ENCODE measurements at places on chromosomes 4 and X.

DNA sequence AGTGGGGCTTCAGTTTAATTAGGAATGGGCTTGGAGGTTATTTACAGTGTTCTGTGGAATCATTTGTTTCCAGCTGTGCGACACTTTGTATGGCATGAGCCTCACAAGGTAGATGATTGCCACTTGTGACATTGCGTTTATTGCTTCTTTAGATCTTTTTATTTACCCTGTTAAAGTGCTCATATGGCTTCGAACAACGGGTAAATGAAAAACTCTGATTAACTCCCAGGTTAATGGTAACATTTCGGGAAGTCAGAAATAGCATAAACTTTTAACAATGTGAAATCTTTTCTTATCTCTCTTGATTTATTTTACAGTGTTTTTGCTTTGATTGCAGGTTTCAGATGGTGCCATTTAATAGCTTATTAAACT lies 494.3 kb downstream of the IDS start:
- no peak for DNase-seq

DNA sequence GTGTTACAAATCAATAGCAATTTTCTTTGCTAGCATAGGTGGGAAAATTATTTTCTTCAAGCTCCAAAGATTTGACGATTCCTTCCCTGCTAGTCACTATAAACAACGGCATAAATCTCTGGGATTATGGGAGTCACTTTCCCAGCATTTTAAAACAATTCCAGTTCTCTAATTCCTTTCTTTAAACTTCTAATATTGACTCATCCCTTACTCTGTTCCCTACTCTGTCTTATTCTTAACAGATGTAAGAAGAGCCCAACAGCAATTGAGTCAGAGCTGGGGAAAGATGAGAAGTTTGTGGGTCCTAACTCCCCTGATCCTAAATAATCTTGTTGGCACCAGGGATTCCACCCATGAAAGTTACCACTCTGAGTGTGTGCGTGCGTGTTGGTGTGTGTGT lies 47.4 kb upstream of the IL21 start:
- DNase-seq = no peak

DNA sequence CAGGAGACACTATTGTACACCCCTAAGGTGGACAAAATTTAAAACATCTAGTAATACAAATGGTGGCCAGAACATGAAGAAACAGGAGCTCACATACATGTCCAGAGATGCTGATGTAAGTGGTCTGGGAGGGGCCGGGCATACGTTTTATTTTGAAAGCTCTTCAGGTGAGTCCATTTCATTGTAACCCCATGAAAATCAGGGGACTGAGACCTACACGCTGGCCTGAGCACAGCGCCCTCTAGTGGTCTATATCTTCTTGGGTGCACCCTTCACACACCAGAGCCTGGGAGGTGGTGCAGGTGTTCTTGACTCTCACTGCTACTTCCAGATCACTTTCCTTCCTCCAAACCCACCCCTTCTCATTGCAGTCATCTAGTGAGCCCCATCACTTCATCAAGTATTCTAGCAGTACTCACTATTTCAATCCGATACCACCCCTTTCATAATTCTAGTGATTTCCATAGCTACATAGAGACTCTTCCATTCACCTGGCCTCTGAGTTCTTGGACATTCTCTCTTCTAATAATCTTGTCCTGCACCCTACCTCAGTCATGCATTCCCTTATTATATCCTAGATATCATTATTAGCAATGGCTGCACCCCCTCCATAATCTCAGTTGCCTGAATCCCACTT lies 4.3 kb upstream of the TLR6 start:
- peak; percentile 66 for DNase-seq

- no peak for DNase-seq
Observed at GRCh38 chr4:157372567-157372966, 152.0 kb downstream of the GRIA2 start.

DNA sequence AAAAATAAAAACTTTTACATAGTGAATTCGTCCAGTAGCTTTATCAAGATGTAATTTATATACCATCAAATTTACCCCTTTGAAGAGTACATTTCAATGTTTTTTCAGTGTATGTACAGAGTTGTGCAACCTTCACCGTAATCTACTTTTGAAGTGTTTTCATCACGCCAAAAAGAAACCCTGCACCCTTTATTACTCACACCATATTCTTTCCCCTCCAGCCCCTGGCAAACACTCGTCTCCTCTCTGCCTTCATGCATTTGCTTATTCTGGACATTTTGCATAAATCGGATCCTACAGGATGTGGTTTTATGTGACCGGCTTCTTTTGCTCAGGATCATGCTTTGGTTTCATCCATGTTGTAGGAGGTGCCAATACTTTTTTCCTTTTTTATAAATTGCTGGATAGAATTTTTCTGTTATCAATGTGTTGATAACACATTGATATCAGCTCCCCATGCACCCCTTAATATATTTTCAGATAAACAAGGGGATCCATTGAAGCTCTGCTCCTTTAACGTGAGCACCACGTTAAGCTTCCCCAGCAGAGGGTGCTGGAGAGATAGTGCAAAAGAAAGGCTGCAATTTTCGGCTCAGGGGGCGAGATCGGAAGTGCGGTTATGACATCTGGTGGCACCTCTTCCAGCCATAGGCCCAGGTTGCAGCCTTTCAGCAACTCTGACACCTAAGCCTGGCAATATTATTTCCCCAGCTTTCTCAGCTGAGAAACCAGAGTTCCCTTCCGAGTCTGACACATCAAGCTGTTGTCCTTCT lies 100.1 kb upstream of the VCX3B start:
- no peak for DNase-seq

GRCh38 chr4:144374065-144374464 lies 233.5 kb upstream of the GYPA start:
- no peak for DNase-seq

DNA sequence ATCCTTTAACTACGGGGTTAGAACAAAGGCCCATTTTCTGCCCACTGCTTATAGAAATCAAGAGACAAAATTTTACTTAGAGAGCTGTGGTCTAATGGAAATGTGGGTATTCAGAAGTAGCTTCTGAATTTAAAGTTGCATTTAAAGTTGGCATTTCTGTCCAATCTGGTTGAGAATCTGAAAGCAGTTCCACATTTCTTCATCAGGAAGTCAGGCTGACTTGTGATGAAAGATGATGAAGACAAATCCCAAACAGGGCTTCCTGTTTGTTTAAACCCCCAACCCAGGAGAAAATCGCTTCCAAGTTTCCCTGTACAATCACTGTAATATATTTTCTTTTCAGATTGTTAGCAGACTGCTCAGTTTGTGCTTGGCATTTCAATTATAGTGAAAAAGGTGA lies 345.3 kb downstream of the SPRY1 start:
- no peak for DNase-seq

DNA sequence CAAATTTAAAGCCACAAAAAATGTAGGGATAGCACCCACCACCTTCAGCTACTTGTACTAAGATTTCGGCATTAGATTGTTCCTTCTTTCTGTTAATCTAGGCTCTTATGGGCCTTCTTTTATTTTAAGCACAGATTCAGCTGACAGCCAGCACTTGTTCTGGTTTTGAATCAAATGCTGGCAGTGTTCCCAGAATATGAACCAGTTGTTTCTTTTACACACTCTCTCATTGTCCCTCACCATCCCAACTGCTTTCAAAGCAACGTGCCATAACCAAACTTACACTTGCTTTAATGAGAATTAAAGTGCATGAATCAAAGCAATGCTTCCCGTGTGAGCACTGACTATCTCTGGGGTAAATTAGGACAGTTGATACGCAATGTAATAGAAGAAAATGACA lies 744.5 kb upstream of the FAM241A start:
- DNase-seq = no peak

GRCh38 chr4:24895461-24895860 lies 17.4 kb downstream of the CCDC149 start:
- no peak for DNase-seq

- peak; percentile 3 for DNase-seq
Observed at GRCh38 chrX:54494989-54495813, 833 bp downstream of the FGD1 start.

DNA sequence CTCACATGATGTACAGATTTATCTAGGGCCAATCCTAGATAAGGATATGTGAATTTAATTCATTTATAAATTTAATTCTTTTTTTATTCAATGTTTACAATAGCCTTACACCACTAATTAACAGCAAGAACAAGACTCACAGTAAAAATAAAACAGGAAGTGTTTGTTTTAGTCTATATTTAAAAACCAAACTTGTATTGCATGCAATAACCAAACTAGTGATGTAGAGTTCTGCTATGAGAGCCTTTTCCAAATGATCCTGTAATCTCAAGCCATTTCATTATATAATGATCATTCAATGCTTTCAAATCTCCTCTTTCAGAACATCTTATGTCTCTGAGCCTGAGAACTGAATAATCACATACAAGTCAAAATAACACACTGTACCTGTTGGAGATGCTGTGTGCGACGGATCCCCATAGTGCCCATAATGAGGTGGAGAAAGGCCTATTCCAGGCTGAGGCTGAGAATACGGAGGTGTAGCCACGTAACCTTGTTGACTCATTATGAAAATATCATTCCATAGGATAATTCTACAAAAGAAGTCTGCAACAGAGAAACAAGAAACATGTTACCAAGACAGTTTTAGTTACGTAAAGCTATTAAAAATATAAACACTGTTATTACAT lies 2.6 kb downstream of the SEC24D start:
- no peak for DNase-seq

- DNase-seq = no peak
Observed at GRCh38 chrX:72495046-72495445, 77.6 kb downstream of the HDAC8 start.

DNA sequence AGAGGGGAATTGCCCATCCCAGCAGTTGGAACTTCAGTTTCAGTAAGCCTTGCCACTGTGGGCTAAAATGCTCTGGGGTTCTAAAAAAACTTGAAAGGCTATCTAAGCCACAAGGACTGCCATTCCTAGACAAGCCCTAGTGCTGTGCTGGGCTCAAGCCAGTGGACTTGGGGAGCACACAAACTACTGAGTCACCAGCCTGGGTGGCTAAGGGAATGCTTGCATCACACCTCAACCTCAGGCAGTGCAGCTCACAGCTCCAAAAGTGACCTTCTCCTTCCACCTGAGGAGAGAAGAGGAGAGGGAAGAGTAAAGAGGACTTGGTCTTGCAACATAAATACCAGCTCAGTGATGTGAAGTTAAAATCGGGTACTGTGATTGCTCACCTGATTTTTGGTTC lies 116.7 kb upstream of the GLRA2 start:
- DNase-seq = no peak

GRCh38 chrX:121598356-121598755 lies 550.9 kb downstream of the GLUD2 start:
- DNase-seq = no peak

DNA sequence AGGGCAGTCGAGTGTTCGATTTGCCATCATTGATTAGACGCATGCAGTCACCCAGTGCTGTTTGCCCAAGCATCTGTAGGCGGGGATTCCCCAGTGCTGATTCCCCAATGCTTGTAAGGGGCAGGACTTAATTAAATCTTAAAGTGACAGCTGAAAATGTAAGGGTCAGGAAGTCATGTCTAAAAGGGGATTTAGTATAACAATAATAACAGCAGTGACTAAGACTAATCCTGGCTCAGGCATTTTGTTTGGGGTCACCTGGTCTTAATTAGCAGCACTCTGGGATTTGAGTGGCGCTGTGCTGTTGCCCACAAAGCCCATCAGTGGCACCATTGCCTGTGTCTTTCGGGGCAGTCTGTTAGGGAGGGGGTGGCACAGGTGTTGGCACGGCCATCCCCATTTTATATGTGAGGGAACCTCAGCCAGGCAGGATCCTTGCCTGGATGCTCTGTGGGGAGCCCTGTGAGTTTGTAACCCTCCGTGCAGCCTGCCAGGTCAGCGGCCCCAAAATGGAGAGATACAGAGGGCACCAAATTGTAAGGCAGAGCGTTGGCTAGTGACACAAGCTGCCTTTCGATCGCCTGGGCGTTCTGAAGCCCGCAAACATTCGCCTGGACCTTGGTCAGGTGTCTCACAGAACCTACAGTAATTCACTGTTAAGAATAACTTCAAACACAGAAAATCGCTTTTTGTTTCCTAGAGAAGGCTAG lies 146.7 kb downstream of the TBL1X start:
- no peak for DNase-seq

DNA sequence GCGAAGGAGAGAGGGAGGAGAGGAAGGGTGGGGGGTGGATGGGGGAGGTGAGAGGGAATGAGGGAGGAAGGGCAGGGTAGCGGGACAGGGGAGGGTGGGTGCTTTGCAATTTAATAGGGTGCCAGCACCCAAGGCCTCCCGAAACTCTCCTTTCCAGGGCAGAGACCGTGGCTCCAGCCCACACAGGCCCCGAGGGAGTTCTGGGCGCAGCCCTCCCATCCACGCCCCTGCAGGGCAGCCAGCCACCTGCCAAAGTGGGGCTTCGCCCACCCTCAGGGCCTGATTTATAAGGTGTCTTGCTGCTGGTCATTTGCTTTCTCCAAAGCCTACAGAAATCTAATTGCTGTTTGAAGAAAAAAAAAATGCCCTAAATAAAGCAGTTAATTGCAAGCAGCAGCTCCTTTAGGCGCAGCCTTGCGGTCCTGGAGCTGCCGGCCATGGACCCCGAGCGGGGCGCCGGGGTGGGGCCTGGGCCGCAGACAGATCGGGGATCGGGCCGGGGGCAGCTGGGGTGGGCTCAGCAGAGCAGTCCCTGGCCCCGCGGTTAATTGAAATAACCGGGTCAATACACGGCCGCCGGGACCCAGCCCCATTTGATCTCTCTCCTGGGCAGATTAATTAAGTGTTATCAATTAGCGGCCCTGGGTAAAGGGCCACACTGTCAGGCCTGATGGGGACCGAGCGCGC lies 106.0 kb upstream of the NKX1-1 start:
- no peak for DNase-seq

GRCh38 chr4:6749340-6750171 lies 33.0 kb upstream of the KIAA0232 start:
- DNase-seq = no peak

- no peak for DNase-seq
Observed at GRCh38 chr4:127780598-127780997, 1.5 kb upstream of the HSPA4L start.

DNA sequence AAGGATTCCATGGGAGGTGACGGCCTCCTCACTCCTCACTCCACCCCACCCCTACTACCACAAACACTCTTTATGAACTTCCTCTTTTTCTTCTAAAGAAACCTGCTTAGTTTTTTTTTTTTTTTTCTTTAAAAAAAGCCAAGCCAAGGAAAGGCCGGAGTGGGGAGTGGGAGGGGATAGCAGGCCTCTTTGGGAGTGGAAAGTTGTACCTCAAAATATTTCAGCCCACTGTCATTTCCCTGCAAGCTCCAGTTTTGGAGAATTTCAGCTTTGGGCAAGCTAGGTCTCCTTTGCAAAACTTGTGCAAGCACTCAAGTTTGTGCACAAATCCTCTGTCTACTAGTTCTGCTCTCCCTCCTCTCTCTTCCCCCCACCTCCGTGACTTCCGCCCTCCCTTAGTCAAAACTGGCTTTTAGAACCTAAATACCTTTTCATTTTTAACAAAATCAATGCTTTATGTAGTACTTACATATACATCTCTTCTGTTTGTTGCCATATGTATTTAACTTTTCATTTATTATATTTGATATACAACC lies 512 bp upstream of the ANTXR2 start:
- DNase-seq = no peak
